ENCODE measurements at places on chromosomes 13 and 19. TPM values are rescaled to one million over a fixed set of nuclear protein-coding genes. Genes with fewer than 3 reads are reported as not detected.

Gene CCDC169
- polyA plus RNA-seq: 4.4 TPM

Gene SPINT2
- 5.2 TPM for polyA plus RNA-seq

Gene PLA2G4C
- polyA plus RNA-seq: 58.0 TPM

Gene FCHO1
- 1.2 TPM for polyA plus RNA-seq

Gene KLF1
- polyA plus RNA-seq: 0.88 TPM

Gene BORA
- polyA plus RNA-seq: 3.6 TPM

Gene ACTMAP
- polyA plus RNA-seq: 12.7 TPM

Gene CLIP3
- 19.3 TPM for polyA plus RNA-seq

Gene FFAR2
- 0.65 TPM for polyA plus RNA-seq

Gene NUMBL
- polyA plus RNA-seq: 36.7 TPM

Gene ZNF823
- 3.7 TPM for polyA plus RNA-seq

Gene KRTDAP
- polyA plus RNA-seq: 6.6 TPM

Gene TDRD12
- 0.12 TPM for polyA plus RNA-seq

Gene ZNF415
- 9.6 TPM for polyA plus RNA-seq

Gene CEACAM16
- 1.0 TPM for polyA plus RNA-seq

Gene RASA3
- 23.6 TPM for polyA plus RNA-seq

Gene SELENOV
- not detected for polyA plus RNA-seq

Gene ZNF763
- polyA plus RNA-seq: 2.4 TPM

Gene ZNF738
- 18.2 TPM for polyA plus RNA-seq

Gene CEACAM1
- 2.1 TPM for polyA plus RNA-seq

Gene ZNF729
- not detected for polyA plus RNA-seq

Gene SOX21
- 0.27 TPM for polyA plus RNA-seq

Gene TPTE2
- not detected for polyA plus RNA-seq

Gene ATP12A
- polyA plus RNA-seq: not detected

Gene ZBTB7A
- polyA plus RNA-seq: 10.7 TPM

Gene OR7D2
- polyA plus RNA-seq: 0.06 TPM

Gene CGB2
- polyA plus RNA-seq: not detected

Gene TTYH1
- polyA plus RNA-seq: 3.2 TPM

Gene SPACA6
- polyA plus RNA-seq: 9.1 TPM

Gene ZNF527
- 5.8 TPM for polyA plus RNA-seq

Gene KLK13
- not detected for polyA plus RNA-seq

Gene ZSCAN22
- 3.2 TPM for polyA plus RNA-seq

Gene GIPR
- 1.7 TPM for polyA plus RNA-seq

Gene BRME1
- 3.7 TPM for polyA plus RNA-seq

Gene LILRB3
- polyA plus RNA-seq: 3.8 TPM

Gene ZNF540
- 3.6 TPM for polyA plus RNA-seq

Gene TEX26
- not detected for polyA plus RNA-seq

Gene RPL36
- 1,417 TPM for polyA plus RNA-seq
